ENCODE measurements at places on chromosomes 7 and 10.

- DNase-seq = no peak
Observed at GRCh38 chr7:75718390-75719031, 20.2 kb downstream of the HIP1 start.

- no peak for DNase-seq
Observed at GRCh38 chr7:128799451-128799850, 7.7 kb downstream of the CCDC136 start.

- DNase-seq = no peak
Observed at GRCh38 chr7:4479367-4480039, 202.6 kb upstream of the FOXK1 start.

GRCh38 chr10:530717-531116 lies 158.8 kb downstream of the DIP2C start:
- no peak for DNase-seq

GRCh38 chr7:106855540-106856132 lies 9.4 kb upstream of the PIK3CG start:
- DNase-seq = no peak

Data from AG08395 (cell line).